ENCODE measurements at places on chromosomes 6 and 20. TPM values are rescaled to one million over a fixed set of nuclear protein-coding genes. Genes with fewer than 3 reads are reported as not detected.

The SLC26A8 gene
- polyA plus RNA-seq = 0.44 TPM

The SPATS1 gene
- polyA plus RNA-seq = not detected

The NR2E1 gene
- not detected for polyA plus RNA-seq

The DIDO1 gene
- 61.4 TPM for polyA plus RNA-seq

The CASP8AP2 gene
- polyA plus RNA-seq = 23.3 TPM

GRCh38 chr6:108650325-108650724 lies 89.6 kb downstream of the FOXO3 start:
- DNase-seq = no peak

- no peak for DNase-seq
These were observed 23.8 kb downstream of the HLA-DOB start for GRCh38 chr6:32792901-32793435.

GRCh38 chr6:21392177-21392576 lies 201.4 kb upstream of the SOX4 start:
- no peak for DNase-seq

DNA sequence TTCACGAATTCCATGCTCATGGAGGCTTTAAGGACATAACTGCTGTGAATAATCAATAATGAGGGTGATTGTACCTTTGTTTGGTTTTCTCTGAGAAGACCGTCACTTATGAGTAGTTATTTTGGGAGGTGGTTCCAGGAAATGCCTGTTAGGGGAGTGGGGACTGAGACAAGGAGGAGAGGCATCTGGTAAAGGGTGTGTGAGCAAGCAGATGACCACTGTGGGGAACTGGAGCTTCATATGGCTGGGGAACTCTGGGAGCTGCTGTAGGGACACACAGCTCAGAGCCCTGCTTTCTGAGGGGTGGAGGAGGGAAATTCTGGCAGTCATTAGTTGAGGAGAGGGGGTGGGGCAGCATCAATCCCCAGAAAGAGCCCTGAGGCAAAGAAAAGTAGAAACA lies 71.3 kb upstream of the TINAG start:
- no peak for DNase-seq

DNA sequence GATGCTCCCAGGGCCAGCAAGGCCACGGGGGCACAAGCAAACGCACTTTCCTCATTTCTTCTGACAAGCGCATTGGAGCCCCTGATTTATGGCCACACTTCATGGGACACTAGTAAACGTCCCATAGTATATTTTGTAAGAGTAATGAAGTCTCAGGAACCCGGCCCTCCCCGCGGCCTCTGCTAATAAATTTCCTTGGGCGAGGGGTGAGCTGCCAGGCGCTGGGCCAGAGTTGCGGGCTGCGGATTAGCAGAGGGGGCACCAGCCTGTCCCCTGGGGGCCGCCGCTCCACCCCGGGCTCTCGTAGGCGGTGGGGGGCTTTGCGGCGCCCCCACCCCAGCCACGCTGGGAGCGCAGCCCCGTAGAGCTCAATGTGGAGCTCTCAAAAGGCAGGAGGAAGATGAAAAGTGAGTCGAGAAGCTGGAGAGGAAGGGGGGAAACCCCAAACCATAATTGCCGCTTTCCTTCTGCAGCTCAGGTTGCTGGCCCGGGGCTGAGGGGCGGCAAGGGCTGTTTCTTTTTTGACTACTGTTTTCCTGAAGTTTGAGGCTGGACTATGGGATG lies 173.6 kb downstream of the CDC5L start:
- no peak for DNase-seq

DNA sequence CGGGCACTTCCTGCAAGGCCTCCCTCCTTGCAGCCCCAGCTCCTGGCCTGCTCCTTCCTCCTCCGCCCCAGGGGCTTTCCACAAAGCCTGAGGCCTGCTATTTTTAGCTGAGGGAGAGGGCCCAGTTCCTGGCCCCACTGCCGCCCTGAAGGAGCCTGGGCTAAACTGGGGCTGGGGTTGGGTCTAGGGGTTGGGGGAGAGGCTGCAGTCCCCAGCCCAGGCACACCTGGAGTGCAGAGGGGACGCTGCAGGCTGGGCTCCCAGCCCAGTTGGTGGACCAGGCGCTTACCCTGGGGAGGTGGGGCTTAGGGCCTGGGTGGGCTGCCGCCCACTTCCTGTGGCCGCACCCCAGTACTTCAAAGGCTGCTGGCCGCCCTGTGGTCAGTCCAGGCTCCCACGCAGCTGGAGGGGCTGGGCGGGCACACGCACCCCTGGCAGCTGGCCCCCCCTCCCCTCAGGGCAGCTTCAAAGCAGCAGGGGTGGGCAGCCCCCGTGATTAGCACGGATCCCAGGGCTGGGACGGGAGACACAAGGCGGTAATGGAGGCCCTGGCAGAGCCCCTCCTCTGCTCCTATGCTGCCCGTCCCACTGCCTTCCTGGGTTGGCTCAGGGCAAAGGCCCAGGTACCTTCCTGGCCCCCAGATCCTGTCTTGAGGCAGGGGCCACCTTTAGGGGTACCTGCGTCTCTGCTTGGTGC lies 7.1 kb upstream of the ABHD16B start:
- DNase-seq = no peak

- DNase-seq = no peak
These were observed 339.6 kb upstream of the PRDM1 start for GRCh38 chr6:105746509-105746908.

DNA sequence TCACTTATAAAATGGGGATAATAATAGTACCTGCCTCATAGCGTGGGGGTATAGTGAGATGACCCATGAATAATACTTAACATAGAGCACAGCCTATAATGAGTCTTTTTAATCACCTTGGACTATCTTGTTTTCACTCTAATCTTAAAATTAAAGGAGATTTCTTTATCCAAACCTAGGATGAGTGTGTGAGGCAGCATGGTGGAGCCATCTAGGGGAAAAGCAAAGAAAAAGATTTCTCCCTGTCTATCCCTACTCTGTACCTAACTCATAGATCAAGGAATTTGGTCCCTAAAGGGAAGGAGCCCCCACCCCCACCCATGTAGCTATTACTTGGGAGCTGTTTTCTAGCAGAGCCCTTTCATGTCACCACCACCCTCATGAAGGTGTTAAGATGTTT lies 45.2 kb upstream of the PAK5 start:
- no peak for DNase-seq

DNA sequence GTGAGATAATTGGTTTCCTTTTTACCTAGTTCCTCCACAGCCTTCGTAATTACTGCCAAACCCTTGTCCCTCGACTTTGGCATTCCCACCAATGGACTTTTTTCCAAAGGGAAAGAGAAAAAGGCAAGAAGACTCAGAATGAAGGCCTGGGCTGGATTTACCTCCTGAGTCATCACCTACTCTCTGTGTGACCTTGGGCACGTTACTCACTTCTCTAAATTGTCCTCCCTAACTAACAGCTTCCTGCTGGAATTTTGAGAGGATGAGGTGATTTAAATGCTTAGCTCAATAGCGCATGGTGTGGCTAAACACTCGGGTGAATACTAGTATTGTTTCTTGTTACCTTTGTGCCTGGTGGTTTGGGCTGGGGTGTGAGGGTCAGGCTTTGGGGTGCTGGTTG lies 146.6 kb downstream of the DHX35 start:
- no peak for DNase-seq
